ENCODE measurements at places on chromosomes 13 and 19. TPM values are rescaled to one million over a fixed set of nuclear protein-coding genes. Genes with fewer than 3 reads are reported as not detected.

Gene ZNF792
- total RNA-seq = 8.9 TPM

- DNase-seq = peak; percentile 71
Measured at GRCh38 chr19:13430790-13431582, 75.3 kb downstream of the CACNA1A start.

GRCh38 chr13:41678249-41678648 lies 220.9 kb downstream of the RGCC start:
- peak; percentile 29 for DNase-seq

DNA sequence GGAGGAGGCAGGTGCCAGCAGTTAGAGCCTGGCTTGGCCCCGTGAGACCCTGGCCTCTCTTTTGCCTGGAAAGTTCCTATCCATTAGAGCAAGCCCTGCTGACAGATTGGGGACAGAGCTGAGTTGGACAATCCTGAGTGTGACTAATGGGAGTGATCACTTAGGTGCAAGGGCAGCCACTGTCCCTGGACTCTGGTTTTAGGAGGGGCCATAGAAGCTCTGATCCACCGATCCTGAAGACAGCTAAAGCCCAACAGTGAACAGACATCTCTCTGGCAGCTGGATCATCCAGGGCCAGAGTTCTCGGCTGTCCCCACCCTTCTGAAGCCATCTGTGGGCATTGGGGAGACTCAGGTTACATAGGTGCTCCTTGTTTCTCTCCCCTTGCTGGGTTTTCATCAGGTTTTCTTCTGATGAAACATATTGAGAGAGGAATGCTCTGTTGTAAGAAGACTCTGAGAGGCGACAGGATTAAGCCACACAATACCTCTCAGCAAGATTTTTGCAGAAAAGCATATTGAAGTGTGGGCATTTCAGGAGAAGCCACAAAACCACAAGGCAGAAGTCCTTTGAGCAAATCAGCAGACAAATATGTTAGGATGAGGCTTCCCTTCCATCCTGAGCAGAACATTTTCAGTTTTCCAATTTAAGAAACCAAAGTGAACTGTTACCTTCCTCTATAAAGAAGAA lies 288.0 kb upstream of the MAB21L1 start:
- no peak for DNase-seq

Gene NLRP4
- not detected for total RNA-seq

Gene APOC4
- total RNA-seq = not detected

- no peak for DNase-seq
Measured at GRCh38 chr19:33124207-33125098, 7.5 kb upstream of the WDR88 start.

DNA sequence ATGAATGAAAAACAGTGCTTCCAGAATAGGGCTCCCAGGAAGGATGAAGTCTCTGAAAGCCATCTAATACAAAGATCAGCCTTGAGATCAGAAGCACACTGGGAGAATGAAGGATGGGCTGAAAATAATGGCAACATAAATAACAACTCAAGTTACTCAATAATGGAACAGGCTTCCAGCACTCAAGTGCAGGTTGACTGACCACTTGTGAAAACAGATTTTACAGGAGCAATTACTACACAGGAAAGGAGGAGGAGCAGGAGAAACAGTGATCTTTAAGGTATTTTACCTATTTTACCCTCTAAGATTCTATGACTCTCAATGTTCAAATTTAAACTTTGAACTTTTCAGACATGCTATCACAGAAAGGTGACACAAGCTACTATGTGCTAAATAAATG lies 106.0 kb downstream of the USP12 start:
- DNase-seq = no peak

- no peak for DNase-seq
Measured at GRCh38 chr13:68895696-68896095, 1211.9 kb upstream of the ATXN8OS start.

Gene SYNE4
- 6.3 TPM for total RNA-seq

Gene CGB2
- not detected for total RNA-seq

Gene SIGLEC8
- not detected for total RNA-seq

- no peak for DNase-seq
Measured at GRCh38 chr13:33757713-33758112, 60.2 kb upstream of the RFC3 start.

Gene VSTM1
- total RNA-seq = not detected

- DNase-seq = peak; percentile 82
Measured at GRCh38 chr19:18865973-18866799, 29.8 kb downstream of the CERS1 start.

GRCh38 chr19:38496116-38496515 lies 62.6 kb downstream of the RYR1 start:
- DNase-seq = no peak

DNA sequence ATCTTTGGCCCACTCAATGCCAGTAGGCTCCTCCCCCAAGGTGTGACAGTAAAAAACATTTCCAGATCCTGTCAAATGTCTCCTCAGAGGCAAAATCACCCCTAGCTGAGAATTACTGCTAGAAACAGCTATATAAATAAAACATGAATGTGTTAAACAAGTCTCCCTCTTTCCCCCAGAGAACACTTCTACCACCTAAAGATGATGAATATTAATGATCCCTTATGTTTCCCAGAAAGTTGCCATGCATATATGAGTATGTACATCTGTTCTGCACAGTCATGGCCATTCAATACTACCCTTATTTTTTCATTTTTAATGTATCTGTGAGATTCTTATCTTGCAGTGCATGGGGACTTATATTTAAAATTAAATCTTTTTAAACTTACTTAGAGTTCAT lies 230.0 kb downstream of the SHISA2 start:
- no peak for DNase-seq

DNA sequence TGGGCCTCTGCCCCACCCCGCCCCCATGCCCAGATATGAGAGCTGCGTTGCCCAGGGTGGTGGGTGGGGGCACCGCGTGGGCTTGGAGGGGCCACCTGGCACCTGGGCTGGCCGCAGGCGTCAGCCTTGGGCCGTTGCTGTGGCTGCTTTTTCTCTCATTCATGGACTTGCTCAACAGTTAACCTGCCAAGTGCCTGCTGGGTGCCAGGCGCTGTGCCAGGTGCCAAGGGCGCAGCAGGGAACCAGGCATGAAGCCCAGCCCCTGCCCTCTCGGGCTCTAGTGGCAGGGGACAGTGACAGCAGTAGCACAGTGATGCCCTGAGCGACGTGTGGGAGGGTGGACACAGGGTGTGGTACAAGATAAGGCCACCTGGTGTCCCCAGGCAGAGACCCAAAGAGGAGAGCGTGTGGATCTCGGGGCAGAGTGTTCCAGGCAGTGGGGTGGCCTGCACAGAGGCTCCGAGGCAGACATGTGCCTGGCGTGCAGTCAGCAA lies 28.1 kb downstream of the DHX34 start:
- DNase-seq = no peak

Gene ZNF460
- 28.0 TPM for total RNA-seq

DNA sequence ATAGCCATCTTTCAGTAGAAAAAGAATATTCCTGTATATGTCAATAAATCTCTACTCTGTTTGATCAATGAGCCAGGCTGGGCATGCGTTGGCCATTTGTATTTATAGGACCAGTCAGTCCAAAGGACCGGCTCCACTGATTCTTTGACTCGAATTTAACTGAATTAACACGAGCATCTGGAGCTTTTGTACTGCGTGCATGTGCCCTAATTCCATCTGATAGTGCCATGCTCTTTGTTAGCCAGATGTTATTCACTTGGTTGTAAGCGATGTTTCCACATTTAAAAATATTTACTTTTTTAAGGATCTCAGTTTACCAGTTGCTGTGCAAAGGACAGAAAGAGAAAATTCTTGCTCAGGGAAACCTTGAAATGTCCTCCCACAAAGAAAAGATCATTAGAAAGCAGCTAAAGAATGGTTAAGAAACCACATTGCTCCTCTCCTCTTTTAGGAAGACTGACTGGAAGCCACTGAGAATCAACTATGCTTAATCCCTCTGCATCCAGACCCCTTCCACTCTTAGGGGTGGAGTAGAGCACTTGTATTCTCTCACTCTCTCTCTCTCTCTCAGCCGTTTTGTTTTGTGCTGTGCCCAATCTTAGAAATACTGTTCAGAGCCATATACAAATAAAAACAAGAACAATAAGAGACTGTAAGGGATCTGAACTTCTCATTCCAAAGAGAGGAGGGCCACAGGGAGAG lies 165.8 kb downstream of the DCLK1 start:
- no peak for DNase-seq

DNA sequence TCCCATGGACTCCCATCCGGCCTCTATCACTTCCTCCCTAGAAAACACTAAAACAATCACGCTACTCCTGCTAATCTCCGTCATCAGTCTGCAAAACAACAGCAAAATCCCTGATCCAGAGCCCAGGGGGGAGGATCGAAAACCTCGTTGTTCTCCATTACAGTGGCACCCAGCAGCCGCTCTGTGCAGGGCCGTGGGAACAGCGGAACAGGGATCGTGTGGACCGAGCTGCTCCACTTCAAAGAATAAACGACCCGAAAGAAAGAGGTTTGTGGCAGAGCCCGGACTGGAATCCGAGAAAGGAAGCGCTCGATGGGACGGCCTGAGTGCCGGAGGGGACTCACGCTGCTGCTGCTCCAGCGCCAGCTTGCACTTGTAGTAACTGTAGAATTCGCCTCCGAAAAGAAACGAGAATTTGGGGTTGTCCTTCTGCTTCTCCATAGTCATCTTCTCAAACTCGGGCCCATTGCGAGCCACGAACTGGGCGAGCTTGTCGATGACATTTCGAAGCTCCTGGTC lies 652 bp downstream of the CHERP start:
- DNase-seq = peak; percentile 50

DNA sequence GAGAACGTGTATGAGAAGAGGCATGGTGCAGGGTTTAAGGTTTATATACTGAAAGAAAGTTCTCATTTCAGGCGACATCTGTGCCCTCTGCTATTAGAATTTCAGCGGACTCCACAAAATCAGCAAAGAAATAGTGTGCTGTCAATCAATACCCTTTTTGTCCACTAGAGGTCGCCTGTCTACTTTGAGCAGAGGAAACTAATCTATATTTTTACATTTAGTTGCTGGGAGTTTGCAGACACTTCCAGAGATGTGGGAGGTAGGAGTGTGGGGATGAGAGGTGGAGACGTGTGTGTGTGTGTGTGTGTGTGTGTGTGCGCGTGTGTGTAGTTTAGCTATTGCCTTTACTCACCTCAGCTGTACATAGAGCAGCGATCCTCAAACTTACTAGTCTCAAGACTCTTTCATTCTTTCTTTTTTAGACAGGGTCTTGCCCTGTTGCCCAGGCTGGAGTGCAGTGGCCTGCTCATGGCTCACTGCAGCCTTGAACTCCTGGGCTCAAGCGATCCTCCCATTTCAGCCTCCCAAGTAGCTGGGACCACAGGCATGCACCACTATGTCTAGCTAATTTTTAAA lies 9.7 kb downstream of the INAFM1 start:
- DNase-seq = peak; percentile 76

GRCh38 chr19:39818626-39819097 lies 15.3 kb downstream of the DYRK1B start:
- no peak for DNase-seq

GRCh38 chr19:13633109-13633508 lies 126.8 kb upstream of the CACNA1A start:
- DNase-seq = peak; percentile 13

Gene PHLDB3
- total RNA-seq = 45.9 TPM

Gene CTXN1
- total RNA-seq = 22.8 TPM

DNA sequence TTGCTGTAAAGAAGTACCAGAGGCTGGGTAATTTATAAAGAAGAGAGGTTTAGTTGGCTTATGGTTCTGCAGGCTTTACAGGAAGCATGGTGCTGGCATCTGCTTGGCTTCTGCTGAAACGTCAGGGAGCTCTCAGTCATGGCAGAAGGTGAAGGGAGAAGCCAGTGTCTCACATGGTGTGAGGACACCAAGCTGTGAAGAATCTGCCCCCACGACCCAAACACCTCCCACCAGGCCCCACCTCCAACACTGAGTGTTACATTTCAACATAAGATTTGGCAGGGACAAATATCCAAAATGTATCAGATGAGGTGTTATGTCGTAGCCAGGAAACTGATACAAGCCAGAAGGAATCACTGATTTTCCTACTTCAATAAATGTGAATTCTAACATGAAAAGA lies 136.5 kb downstream of the CYSLTR2 start:
- no peak for DNase-seq

Gene OR7C1
- total RNA-seq = not detected

- no peak for DNase-seq
Measured at GRCh38 chr13:21608961-21609360, 5.0 kb upstream of the MICU2 start.

DNA sequence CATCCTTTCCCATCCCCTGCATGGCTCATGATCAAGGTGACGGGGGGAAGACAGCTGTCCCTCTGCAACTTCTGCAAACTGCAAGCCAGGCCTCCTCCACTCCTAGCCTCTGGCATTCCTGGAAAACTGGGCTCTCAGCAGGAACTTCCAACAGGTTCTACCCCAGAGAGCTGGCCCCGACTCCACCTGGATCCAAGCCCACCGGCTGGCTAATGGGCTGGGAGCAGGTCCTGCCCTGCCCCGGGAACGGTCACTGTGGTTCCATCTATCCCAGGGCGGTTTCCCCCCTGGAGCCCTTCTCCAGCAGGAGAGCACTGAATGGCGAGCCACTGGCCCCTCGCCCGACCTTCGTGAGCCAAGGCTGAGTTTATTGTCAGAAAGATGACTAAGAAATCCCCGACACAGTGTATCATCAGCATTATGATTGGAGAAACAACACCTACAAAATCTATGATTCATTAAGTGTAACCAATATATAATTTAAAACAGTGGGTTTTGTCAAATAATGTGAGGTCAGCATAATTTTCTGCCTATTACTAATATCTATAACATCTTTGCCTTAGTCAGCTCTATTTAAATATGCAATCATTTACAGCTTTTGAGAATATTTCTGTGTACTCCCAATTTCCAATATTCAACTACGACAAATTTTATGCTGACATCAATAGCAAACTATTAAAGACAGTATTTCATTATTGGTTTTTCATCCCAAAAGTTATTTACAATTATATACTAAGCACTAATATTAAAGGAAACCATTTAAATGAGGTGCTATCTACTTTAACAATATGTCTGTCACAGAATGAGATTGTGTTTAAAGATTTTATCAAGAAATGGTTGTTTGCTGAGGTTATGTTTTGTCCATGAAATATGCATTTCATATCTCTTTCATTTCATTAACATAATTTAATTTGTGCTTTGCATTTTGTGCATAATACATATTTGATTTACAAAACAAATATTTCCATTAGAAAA lies 133.0 kb downstream of the URI1 start:
- DNase-seq = no peak

DNA sequence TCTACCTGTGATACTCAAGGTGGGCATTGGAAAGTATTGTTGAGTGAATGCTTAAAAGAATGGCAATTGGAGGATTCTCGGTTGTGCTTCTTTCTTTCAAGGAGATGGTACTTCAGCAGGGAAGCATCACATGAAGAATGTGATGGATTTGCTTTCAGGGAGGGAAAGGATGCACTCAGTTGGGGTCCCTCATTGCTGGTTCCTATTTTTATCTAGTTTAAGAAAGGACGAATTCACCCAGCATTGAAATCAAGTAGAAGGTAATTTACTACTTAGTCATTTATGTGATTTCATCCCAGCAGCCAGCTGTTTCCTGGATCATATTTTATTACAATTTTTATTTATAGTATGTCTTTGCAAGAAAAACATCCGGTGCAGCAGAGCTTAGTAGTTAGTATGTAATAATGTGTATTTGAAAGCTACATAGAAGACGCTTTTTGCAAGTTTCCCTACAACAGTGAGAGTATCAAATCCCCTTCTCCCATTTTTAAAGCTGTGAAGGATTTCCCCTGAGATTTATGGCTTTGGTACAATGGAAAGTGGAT lies 417.9 kb downstream of the GPC5 start:
- no peak for DNase-seq

Gene FUT6
- 0.42 TPM for total RNA-seq

GRCh38 chr19:1349211-1349610 lies 34.5 kb upstream of the NDUFS7 start:
- no peak for DNase-seq

Gene ALDH16A1
- 54.3 TPM for total RNA-seq
